ENCODE measurements at places on chromosomes 7 and 10. TPM values are rescaled to one million over a fixed set of nuclear protein-coding genes. Genes with fewer than 3 reads are reported as not detected.

DNA sequence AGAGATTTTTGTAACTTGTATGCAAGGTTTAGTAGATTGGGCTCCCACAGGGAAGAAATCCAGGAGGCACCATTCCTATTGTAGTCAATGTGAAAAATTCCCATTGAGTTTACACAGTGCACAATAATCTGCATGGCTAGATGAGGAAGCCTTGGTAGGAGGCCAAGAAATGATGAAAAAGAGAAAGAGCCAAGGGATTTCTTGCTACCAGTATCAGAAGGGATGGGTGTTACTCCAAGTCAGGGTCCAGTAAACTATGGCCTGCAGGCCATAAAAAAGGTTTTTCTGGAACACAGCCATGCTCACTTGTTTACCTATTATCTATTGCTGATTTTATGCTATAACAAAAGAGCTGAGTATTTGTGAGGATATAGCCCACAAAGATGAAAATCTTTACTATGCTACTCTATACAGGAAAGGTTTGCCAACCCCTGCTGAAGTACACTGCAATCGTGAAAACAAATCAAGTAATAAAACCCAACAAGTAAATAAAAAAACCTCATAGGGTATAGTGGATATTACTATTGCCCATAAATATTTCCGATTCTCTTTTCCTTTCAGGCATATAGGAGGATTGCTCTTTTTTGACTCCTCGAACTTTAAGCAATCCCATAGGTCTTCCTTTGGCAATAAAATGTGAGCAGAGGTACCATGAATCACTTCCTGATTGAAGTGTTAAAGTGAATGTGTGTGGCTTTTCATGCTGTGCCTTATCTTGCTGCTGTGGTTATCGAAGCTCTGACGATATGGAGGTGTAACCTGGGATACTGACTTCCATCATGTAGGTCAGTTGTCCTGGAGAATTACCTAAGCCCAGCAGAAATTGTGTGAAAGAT, 256.3 kb upstream of the MAGI2 start:
- no peaks in the 10 kb centered on the region for H3K27me3 ChIP-seq
- no peak overlapping the region for H3K4me3 ChIP-seq
- no peak for DNase-seq
- no peaks in the 10 kb centered on the region for H3K36me3 ChIP-seq
- H3K27ac ChIP-seq: no peak overlapping the region

DNA sequence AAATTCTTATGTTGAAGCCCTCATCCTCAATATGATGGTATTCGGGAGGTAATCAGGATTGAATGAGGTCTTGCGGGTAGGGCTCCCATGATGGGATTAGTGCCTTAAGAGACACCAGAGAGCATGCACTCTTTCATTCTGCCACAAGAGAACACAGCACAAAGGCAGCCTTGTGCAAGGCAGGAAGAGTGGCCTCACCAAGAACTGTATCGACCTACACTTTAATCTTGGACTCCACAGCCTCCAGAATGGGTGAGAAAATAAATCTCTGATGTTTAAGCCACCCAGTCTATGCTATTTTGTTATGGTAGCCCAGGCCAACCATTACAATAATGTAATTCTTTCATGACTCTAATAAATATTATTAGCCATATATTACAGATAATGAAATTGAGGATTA, 8.4 kb downstream of the SEM1 start:
- peaks cover 47% of the 10 kb centered on the region for H3K4me1 ChIP-seq
- no peak overlapping the region for H3K27ac ChIP-seq
- peaks cover 5% of the 10 kb centered on the region for H3K36me3 ChIP-seq
- no peak for DNase-seq

- no peaks in the 10 kb centered on the region for H3K36me3 ChIP-seq
- DNase-seq: no peak
- H3K27me3 ChIP-seq: no peaks in the 10 kb centered on the region
- peaks cover 11% of the 10 kb centered on the region for H3K4me1 ChIP-seq
- H3K27ac ChIP-seq: no peak overlapping the region
These were observed 20.0 kb downstream of the TNS3 start for GRCh38 chr7:47561715-47562446.

DNA sequence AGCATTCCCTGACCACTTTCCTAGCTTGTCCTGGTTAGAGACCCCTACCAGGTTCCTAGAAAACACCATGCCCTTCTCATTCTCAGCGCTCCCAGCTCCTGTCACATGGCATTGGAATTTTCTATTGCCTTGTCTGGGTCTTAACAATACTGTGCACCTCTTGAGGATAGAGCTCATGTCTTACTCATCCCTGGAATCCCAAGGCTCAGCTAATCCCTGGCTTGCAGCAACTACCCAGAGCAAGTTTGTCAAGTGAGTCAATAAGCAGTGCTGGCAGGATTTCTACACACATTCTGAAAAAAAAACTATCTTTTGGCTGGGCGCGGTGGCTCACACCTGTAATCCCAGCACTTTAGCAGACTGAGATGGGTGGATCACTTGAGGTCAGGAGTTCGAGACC, 11.7 kb upstream of the PRDX3 start:
- no peaks in the 10 kb centered on the region for H3K27me3 ChIP-seq
- H3K36me3 ChIP-seq: no peaks in the 10 kb centered on the region
- H3K4me1 ChIP-seq: no peaks in the 10 kb centered on the region
- H3K27ac ChIP-seq: no peak overlapping the region
- DNase-seq: no peak

DNA sequence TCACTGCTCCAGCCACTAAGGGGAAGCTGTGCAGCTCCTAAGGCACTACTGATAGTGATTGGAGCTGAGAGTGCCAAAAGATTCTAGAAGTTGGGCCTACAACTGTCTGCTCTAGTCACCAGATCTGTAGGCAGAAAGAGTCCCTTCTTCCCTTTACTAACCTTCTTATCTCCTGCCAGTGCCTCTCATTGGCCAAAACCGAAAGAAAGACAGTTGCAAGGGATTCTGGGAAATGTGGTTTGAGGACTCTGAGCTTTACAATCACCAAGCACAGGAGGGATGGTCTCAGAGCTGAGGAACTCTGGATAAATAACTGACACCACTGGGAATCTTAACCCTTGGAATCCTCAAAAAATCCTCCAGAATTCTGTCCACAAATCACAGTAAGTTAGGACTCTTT, 615.8 kb downstream of the CCSER2 start:
- no peak overlapping the region for H3K27ac ChIP-seq
- no peaks in the 10 kb centered on the region for H3K36me3 ChIP-seq

DNA sequence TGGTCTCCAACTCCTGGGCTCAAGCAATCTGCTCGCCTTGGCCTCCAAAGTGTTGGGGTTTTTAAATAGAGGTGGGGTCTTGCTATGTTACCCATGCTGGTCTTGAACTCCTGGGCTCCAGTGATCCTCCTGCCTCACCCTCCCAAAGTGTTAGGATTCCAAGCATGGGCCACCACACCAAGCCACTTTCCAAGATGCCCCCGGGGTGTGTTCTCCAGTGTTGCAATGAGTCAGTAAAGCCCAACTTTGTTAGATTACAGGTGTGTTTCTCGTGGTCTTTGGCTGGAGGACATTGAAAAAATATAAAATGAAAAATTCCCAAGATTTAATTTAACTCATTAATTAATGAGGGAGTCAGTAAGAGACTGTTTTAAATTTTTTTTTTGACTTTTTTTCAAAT, 29.2 kb downstream of the TACR2 start:
- H3K27ac ChIP-seq: no peak overlapping the region
- peaks cover 32% of the 10 kb centered on the region for H3K4me1 ChIP-seq
- no peak overlapping the region for H3K4me3 ChIP-seq
- no peak for DNase-seq
- peaks cover 6% of the 10 kb centered on the region for H3K36me3 ChIP-seq

DNA sequence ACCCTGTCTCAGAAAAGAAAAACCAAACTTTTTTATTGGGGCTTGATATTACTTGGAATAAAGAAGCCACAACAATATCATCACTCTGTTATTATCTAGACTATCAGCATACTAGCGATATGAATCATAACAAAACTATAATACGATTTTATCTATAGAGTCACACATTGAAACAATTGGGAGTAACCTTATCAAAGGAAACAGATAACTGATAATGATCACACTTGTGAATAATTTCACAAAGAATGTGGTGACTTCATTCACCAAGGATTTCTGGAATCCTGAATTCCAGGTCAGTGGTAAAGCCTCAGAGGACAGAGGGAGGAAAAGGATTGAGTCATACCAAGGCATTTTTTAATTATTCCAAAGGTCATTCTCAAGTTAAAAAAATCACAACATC, 32.1 kb upstream of the NMT2 start:
- no peaks in the 10 kb centered on the region for H3K4me1 ChIP-seq
- no peaks in the 10 kb centered on the region for H3K36me3 ChIP-seq
- no peak overlapping the region for H3K4me3 ChIP-seq
- H3K27ac ChIP-seq: no peak overlapping the region

DNA sequence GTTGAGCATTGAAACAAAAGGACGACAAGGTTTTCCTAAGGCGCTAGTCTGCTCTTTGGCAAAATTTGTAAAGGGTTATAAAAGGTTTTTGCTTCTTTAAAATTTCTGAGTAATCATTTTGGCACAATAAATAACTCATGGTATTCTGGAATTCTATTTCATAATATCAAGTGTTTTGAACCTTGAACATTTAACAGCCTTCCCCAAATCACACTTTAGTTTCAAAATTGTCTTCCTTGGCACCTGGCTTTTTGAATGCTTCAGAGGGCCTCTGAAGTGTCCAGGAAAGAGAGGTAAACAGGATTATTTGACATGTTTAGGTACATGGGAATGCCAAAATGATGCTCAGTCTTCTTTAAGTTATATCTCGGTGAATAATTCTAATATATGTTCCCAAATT, 220.8 kb downstream of the PHF14 start:
- H3K27me3 ChIP-seq: no peaks in the 10 kb centered on the region
- H3K4me1 ChIP-seq: no peaks in the 10 kb centered on the region
- H3K4me3 ChIP-seq: no peak overlapping the region
- H3K27ac ChIP-seq: no peak overlapping the region
- no peak for DNase-seq

DNA sequence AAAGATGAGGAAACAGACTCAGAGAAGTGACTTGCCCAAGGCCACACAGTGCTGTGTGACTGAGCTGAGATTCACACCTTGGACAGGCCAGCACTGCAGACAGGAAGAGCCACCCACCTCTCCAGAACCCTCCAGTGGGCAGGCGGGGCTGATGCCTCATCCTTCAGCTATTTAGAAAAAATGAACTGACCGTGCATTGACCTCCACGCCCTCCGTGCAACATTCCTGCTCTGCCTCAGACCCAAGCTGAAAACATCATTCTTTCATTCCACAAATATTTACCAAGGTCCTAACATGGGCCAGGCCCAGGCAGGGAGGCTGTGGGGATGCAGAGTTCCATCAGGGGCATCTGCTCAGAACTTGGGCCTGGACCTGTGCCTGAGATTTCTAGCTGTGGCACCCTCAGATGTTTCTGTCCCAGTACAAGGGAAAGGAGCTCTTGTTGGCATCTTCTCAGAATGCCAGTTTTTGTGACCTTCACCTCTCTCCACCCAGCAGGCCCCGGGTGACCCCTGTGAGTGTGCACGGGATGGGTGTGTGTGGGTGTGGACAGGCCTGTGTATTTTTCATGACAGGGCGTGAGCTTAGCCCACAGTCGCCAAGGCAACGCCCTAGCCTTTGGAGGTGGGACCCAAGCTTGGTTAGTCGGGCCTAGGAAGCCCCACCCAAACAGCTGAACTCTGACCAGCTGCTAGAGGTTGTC, 6.5 kb downstream of the VSIR start:
- peaks cover 83% of the 10 kb centered on the region for H3K4me1 ChIP-seq
- H3K27ac ChIP-seq: peak overlapping the region; percentile 81
- peak overlapping the region; percentile 8 for H3K4me3 ChIP-seq
- H3K36me3 ChIP-seq: peaks cover 4% of the 10 kb centered on the region

DNA sequence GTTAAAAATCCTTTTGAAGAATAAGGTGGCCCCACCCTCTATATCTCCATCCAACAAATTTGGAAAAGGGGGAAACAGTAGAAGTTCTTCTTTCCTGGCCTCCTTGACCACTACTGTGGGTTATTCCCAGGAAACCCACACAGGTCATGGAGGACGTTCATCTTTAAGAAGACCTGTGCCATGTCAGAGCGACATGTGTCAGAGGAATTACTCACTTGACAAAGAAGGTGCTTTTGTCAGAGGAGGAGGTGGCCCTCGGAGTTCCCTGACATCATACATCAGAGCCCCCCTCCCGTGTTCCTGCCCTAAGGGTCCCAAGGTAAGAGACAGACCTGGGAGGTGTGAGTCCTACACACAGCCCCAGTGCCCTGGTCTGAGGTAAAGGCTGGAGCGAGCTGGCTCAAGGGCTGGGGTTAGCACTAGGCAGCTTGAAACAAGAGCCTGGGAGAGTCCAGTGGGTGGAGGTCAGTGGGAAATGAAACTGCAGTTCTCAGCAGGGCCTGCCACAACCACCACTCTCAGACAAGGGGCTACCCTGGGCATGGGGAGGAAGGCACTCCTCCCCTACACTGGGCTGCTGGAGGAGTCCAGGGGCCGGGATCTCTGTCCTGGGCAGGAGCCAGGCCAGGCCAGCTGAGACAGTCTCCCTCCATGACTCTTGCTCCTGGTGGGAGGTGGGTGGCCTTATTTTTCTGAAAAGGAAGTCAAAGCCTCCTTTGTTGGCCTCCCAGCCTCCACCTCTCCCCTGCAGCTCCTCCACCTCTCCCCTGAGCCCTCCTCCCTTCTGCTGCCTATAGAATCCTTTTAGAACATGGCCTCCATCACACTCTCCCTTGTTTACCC, 21.8 kb upstream of the ZMIZ1 start:
- no peak overlapping the region for H3K27ac ChIP-seq
- H3K27me3 ChIP-seq: no peaks in the 10 kb centered on the region
- no peak for DNase-seq
- no peak overlapping the region for H3K4me3 ChIP-seq
- H3K36me3 ChIP-seq: no peaks in the 10 kb centered on the region
- peaks cover 4% of the 10 kb centered on the region for H3K4me1 ChIP-seq

DNA sequence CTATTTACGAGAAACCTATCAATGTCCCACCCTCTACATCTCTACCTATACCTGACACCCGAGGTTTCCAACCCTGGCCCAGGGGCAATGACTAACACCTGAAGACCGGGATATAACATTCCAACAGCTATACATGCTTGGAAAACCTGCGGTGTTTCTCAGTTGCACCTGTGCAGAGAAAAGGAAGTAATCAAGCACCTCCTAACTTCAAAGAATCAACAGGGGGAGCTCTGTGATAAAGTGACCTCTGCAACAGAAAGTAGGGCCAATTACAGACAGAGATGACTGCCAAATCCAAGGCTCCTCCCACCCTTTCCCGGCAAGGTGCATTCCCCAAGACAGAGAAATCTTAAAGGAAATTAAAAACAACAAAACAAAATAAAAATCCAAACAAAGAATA, 41.3 kb downstream of the CCDC6 start:
- no peak overlapping the region for H3K4me3 ChIP-seq
- no peaks in the 10 kb centered on the region for H3K27me3 ChIP-seq
- peaks cover 27% of the 10 kb centered on the region for H3K4me1 ChIP-seq
- no peak for DNase-seq
- H3K36me3 ChIP-seq: no peaks in the 10 kb centered on the region

- peaks cover 9% of the 10 kb centered on the region for H3K36me3 ChIP-seq
- DNase-seq: peak; percentile 33
- no peak overlapping the region for H3K4me3 ChIP-seq
- peaks cover 21% of the 10 kb centered on the region for H3K4me1 ChIP-seq
These were observed 3.1 kb downstream of the HPS6 start for GRCh38 chr10:102068216-102068615.

- H3K27me3 ChIP-seq: peaks cover 22% of the 10 kb centered on the region
- no peaks in the 10 kb centered on the region for H3K4me1 ChIP-seq
- no peaks in the 10 kb centered on the region for H3K36me3 ChIP-seq
These were observed 739 bp upstream of the MEST start for GRCh38 chr7:130490888-130491804.

- no peaks in the 10 kb centered on the region for H3K36me3 ChIP-seq
- no peak for DNase-seq
- H3K4me3 ChIP-seq: no peak overlapping the region
- H3K4me1 ChIP-seq: no peaks in the 10 kb centered on the region
- no peak overlapping the region for H3K27ac ChIP-seq
These were observed 64.2 kb downstream of the CNNM2 start for GRCh38 chr10:102982296-102982695.

Gene GDI2
- 119 TPM for total RNA-seq

Gene POMZP3
- total RNA-seq: 30.5 TPM

Gene KEL
- total RNA-seq: 0.69 TPM

Gene ARL3
- 5.3 TPM for total RNA-seq
